ENCODE measurements at places on chromosomes 3 and 15.

- DNase-seq: no peak
Observed at GRCh38 chr3:157384491-157384890, 52.2 kb upstream of the PTX3 start.

GRCh38 chr3:117433427-117433826, 723.8 kb downstream of the TUSC7 start:
- DNase-seq: no peak

- DNase-seq: no peak
Observed at GRCh38 chr15:69328739-69329138, 30.0 kb downstream of the PAQR5 start.

GRCh38 chr15:93028632-93029213, 60.3 kb downstream of the RGMA start:
- DNase-seq: no peak

DNA sequence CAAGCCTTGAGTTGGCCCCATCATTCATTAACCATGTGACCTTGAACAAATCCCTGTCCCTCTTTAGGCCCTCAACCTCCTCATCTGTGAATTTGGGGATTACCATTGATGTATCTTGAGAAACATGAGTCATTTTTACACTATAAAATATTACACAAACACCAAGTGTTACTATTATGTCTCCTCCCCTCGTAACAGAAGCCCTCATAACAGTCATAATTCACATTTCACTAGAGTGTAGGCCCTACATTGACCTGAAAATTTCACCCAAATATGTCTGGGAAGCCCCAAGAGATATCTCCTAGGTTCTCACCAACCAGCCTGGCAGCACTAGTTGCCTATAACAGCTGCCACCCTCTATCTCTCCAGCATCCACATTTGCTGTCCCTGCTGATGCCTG, 15.8 kb upstream of the SLC6A1 start:
- DNase-seq: no peak

DNA sequence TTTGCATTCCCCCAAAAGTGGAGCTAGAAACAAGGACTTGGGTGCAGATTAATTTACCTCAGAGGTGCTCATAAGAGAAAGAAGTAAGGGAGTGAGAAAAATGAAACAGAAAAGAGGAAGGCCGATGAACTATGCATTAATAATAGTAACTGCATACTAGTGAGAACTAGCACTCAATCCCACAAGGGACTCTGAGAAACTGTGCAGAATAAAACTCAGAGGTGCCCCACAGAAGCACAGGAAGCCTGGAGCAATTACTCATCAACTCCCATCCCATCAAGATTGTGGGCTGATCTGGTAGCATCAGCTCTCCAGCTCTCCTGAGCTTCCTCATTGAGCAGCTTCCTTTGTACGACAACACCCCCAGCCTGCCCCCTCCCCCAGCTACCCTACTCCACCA, 50.8 kb downstream of the CLDN18 start:
- DNase-seq: no peak

GRCh38 chr3:81249540-81250029, 511.9 kb downstream of the GBE1 start:
- no peak for DNase-seq

- no peak for DNase-seq
Observed at GRCh38 chr3:186902154-186902553, 28.2 kb upstream of the ST6GAL1 start.

- no peak for DNase-seq
Observed at GRCh38 chr15:74976159-74976558, 19.2 kb upstream of the SCAMP5 start.

DNA sequence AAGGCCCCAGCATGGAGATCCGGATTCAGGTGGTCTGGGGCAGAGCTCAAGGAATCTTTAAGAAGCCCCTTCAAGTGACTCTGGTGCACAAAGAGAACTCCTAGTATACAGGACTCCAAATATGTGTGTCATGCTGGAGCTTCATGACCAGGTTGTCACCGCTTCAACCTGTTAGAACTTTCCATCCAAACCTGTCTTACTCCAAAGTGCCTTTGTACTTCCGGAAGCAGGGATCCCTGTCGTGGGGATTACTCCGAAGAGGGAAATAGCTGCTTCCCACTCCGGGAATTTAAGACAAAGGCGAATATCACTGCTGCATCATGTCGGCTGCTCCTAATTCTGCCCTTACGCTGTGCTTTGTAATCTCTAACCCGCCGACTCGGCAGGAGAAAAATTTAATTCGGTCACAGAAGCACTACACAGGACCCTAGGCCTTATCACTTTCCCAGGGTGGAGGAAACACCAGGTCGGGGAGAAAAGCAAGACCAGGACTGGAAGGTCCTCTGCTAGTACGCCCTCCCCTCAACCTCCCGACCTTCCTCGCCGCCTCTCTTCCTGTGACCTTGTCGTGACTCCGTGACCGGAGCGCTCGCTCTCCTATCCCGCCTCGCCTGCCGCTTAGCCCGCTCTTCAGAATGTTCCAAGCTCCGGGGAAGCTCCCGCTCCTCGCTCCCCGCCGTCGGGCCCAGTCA, 730 bp downstream of the HIGD1A start:
- no peak for DNase-seq

GRCh38 chr3:187922704-187923416, 177.6 kb upstream of the BCL6 start:
- DNase-seq: no peak

DNA sequence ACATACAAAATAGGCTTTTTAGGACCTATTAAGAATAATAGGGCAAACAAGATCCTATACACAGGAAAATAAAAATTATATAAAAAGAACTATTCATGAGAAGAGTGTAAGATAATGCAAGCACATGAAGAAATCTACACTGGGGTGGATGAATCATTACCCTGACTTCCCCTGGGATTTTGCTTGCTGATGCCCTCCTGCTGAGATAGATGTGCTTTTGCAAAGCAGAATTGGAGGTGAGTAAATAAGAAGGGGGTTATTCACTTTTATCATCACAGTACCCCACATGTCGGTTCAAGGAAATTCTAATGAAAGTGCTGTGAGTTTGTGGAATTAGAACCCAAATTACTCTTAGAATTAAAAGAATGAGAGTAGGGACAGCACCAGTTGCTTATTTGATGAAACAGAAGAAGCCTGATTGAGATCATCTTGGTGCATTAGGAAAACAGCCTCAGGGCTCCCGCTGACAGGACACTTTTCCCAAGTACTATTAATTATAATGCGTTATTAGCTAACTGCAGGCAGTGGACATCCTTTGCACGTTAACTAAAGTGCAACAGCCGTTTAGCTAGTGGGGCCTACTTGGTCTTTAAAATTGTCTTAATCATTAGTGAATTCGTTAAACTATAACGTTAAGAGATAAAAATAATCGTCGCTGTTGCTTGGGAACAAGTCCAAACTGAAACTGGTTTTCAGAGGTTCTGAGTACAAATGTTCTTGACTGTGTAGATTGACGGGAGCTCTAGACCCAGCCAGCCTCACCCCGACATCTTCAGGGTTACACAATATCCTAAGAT, 48.4 kb downstream of the SLC2A2 start:
- DNase-seq: no peak

- DNase-seq: no peak
Observed at GRCh38 chr3:155491696-155492095, 198.2 kb upstream of the STRIT1 start.

- peak; percentile 50 for DNase-seq
Observed at GRCh38 chr3:94249491-94250079, 186.7 kb downstream of the NSUN3 start.

- no peak for DNase-seq
Observed at GRCh38 chr3:31962801-31963205, 18.3 kb downstream of the OSBPL10 start.

- DNase-seq: no peak
Observed at GRCh38 chr15:89770041-89770440, 6.1 kb upstream of the MESP2 start.

DNA sequence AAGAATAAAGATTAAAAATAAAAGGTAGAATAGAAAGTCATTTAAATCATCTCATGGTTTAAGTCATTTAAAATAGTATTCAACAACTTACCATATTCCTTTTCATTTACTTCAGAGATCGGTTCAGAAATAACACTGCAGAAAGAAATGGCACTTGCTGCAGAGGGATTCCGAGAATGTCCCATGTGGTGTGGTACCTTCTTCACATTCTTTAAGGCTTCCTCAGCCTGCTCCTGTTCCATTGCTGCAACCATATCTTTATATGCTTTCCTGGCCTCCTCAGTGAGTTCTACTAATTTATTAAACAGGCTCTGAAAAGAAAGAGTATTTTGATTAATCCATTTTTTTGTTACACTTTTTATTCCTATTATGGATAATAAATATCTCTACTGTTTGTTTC, 32.6 kb upstream of the SHC4 start:
- DNase-seq: no peak

- no peak for DNase-seq
Observed at GRCh38 chr15:27784107-27784506, 315.0 kb downstream of the OCA2 start.
